ENCODE measurements at places on chromosomes 1 and 21.

GRCh38 chr1:236275586-236275985 is 6.2 kb downstream of the ERO1B start:
- DNase-seq: no peak

DNA sequence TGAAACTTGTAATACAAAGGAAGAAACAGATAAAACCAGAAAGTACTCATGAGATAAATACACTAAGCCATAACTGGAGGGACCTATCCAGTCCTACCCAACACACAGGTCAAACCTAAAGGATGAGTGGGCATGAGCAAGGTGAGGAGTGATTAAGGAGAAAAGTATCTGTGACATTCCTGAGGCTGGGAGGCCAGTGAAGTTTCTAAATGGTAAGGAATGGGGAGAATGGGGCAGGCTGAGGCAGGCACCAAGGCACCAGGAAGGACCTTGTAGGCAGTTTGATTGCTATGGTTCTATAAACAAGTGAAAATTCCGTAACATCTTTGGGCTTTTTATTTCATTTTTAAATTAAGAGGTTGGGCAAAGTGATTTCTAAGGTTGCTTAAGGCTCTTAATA is 10.4 kb downstream of the DDX59 start:
- DNase-seq: no peak

DNA sequence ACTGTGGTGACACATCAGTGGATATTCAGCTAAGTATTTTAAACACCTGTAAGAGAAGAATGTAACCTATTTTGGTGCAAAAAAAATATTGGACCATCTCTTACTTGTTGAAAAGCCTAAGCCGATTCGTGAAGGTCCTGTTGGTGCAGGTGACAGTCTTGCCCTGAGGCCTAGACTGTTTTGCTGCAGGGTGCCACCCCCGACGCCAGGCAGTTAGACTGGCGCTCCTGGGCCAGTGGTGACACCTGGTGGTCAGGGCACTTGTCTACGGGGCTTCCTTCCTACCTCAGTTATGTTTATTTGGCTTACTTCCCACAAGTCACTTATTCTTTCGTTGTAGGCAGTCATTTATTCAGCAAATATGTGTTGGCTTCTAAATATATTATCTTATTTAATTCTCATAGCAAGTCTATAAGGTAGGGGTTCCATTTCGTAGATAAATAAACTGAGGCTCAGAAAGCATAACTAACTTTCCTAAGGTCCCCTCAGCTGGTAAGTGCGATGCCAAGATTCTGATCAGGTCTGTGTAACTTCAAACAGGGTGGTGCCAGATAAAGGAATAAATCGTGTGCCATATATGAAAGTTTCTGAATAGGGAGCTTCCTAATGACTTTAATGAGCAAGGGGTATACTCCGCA is 1.9 kb downstream of the EEIG2 start:
- peak; percentile 18 for DNase-seq

GRCh38 chr1:52444463-52444862 is 40.1 kb downstream of the PRPF38A start:
- DNase-seq: no peak

- no peak for DNase-seq
Observed at GRCh38 chr1:34362949-34363348, 186.2 kb downstream of the C1orf94 start.

GRCh38 chr1:89363196-89363595 is 663 bp upstream of the GBP6 start:
- DNase-seq: no peak

GRCh38 chr1:50183378-50184133 is 74.8 kb downstream of the ELAVL4 start:
- no peak for DNase-seq

DNA sequence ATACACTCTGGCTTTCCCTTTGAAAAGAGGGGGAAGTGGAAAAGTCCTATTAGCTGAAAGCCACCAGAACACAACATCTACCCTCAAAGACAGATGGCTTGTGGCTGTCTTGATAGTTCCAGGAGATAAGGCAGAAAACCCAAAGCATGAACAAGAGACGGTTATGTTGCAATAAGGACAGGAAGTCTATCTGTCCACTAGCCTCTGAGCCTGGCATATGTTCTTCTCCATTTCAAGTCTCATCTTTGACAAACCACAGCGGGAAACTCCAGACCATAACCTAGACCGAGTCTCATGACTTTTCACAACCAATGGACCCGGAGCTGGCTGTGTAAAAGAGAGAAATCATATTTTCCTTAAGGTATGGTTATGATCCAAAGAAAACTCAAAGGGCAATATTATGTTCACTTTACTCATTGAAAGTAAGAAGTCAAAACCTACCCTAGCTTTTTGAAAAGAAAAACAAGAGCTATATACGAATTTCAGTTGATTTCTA is 33.8 kb downstream of the DUSP10 start:
- DNase-seq: no peak

GRCh38 chr1:7609311-7609994 is 161.6 kb upstream of the VAMP3 start:
- DNase-seq: no peak

GRCh38 chr1:202831906-202832305 is 21.2 kb downstream of the PCAT6 start:
- DNase-seq: no peak

DNA sequence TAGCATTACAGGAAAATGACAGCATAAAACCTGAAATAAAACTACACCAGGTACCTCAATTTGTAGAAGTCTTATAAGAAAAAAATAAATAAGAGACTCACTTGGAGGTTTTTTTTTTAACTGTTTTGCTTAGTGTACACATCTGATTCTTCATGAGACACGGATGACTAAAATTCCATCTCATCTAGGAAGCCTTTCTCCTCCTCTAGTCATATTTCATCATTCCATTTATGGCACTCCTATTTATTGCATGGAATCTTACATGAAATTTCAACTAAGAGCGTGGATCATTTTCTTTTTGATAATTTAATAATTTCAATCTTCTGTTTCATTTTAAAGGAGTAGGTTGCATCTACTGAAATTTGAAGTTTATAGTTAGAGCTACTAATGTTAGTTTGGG is 1.6 kb upstream of the PTGS2 start:
- DNase-seq: no peak

DNA sequence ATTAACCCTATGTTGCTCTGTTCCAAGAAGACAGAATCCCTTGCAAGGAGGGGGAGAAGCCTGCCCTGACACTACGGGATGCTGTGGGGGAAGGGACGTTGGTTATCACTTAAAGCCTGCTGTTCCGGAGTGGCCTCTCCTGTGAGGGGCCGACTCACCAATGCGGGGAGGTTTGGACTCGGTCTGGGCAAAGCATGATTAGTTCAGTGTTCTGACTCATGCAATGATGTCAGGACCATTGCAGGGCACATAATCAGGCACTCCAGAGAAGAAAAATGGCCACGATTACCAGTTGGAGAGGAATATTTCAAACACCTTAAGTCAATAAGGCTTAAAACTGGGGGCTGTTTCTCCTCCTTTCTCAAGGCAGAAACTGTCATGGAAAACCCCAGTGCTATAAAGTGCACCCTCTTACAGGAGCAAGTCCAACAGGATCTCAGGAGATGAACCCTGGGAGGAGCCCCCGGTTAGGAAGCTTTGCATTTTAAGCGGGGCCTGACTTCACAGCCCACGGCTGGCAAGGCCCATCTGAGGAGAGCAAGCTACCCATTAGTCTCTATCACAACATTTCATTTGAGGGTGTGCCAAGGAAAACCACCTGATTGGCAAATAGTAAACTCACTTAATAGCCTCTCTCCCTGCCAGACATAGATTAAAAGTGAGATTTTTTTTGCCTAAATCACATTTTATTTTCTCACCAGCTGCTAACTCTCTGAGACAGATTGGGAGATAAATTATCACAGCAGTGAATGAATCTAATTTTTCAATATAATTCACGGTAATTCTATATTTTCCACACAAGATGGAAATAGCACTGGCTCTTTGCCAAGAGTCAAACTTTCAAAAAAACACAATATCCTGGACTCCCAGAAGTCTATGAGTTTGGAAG is 202.5 kb downstream of the C1orf94 start:
- no peak for DNase-seq

DNA sequence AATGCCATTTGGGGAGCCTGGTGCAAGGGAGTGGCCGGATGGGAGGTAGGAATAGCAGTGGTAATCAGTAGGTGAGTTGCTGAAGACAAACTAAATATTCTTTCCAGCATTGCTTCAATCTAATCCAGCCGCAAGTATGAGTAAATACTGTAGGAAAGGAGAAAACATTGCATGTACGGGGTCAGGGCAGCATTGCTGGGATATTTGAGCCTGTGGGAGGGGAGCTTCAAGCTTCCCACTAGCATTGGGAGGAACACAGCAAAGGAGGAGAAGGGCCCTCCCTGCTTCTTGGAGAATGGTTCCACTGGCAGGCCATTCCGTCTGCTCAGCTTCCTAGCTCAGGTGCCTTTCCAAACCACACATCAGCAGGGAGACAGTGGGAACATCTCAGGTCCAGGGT is 15.2 kb downstream of the CAPN2 start:
- no peak for DNase-seq

- no peak for DNase-seq
Observed at GRCh38 chr1:154418062-154418921, 13.1 kb downstream of the IL6R start.

- DNase-seq: peak; percentile 61
Observed at GRCh38 chr1:20711285-20712214, 6.3 kb downstream of the KIF17 start.

- no peak for DNase-seq
Observed at GRCh38 chr1:75035536-75035935, 98.7 kb upstream of the LHX8 start.

GRCh38 chr21:44082648-44083440 is 24.4 kb upstream of the PWP2 start:
- no peak for DNase-seq

- no peak for DNase-seq
Observed at GRCh38 chr1:29700491-29700890, 464.2 kb downstream of the PTPRU start.
